Activated naive CD8-positive, alpha-beta T cell treated with anti-CD3 and anti-CD28 coated beads, Interleukin-2, amount 50 U/mL, for 16 hours (primary cell): ENCODE measurements at places on chromosomes 1 and 21.

- no peak for DNase-seq
Measured at GRCh38 chr1:245621589-245621988, 466.8 kb downstream of the KIF26B start.

GRCh38 chr1:202858789-202859414, 30.0 kb downstream of the RABIF start:
- no peak for DNase-seq

- no peak for DNase-seq
Measured at GRCh38 chr1:36377791-36378492, 7.8 kb downstream of the STK40 start.

DNA sequence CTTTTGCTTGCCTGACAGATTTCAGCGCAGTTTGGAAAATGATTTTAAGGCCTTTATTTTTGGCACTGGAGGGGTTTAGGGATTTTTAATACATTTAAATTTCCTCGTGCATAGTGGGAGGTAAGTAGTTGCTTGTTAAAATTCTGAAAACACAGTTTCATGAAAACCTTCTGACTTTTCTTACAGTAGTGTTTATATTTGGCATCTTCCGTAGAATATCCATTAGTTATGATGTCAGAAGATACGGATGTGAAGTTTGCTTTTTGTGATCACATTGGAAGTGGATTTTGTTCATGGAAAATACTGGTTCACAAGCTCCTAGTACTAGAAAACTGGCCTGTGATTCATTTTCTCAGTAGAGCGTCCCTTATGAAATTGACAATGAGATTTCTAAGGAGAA, 1.3 kb downstream of the RABGAP1L start:
- DNase-seq, result no peak

- no peak for DNase-seq
Measured at GRCh38 chr1:22248746-22249145, 105.8 kb upstream of the WNT4 start.

- DNase-seq, result no peak
Measured at GRCh38 chr1:99496067-99496466, 149.8 kb upstream of the PALMD start.

DNA sequence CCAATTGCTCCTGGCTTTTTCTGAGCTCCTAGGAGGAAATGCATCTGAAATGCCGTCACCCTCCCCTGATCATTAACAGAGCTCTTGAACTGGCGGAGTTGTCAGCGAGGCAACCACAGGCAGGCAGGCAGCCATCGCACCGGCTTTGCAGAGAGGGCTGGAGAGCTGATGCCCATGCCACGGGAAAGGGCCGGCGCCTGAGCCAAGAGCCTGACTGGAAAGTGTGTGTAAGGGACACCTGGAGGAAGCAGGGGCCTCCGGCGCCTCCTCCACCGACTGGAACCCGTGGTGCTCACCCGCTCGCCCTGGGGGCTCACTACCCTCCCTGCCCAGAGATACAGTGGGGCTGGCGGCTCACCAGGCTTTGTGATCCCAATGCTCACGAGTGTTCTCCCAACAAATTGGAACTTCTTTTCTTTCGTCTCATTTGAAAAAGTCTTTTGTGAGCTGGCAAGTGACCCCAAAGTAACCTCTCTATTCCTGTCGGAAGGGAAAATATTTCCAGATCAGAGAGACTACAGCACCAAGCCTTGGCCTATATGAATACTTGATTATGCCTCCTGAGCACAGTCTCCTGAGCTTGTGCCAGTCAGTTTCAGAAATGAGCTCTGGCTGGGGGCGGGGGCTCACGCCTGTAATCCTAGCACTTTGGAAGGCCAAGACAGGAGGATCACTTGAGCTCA, 97.7 kb upstream of the SLC25A33 start:
- DNase-seq, result no peak

- DNase-seq, result no peak
Measured at GRCh38 chr1:182406012-182406411, 5.5 kb upstream of the TEDDM1 start.

GRCh38 chr1:29883411-29883832, 647.1 kb downstream of the PTPRU start:
- no peak for DNase-seq

- DNase-seq, result no peak
Measured at GRCh38 chr1:54861070-54861761, 25.8 kb downstream of the DHCR24 start.

GRCh38 chr1:151998611-151999362, 5.1 kb upstream of the S100A10 start:
- DNase-seq, result no peak

DNA sequence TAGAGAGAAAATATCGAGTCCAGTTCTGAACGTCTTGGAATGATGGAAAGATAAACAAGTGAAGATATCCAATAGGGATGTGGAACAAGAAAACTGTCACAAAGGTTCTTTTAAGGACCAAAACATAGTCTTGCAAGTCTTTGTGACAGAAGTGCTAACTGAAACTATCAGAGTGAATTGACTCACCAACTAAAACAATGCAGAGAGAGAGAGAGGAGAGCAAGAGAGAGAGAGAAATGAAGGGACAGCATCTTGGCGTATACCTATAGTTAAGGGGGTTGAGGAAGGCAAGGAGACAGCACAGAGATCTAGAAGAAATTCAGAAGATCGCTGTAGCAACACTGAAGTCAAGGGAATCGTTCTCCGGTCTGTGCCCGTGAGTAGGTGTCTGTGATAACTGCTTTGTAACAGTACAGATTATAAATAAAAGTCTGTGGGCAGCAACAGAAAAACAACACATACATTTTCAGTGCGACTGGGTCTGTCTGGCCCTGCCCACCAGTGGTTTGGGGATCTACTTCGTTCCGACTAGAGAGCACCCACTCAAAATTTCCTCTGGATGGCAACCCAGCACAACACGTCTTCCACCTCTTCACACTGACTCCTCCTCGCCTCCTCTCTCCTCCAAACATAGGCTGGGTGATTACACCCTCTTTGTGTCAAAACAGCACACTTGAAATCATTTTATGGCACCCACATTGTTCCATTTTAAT, 4.8 kb upstream of the COA6 start:
- no peak for DNase-seq

DNA sequence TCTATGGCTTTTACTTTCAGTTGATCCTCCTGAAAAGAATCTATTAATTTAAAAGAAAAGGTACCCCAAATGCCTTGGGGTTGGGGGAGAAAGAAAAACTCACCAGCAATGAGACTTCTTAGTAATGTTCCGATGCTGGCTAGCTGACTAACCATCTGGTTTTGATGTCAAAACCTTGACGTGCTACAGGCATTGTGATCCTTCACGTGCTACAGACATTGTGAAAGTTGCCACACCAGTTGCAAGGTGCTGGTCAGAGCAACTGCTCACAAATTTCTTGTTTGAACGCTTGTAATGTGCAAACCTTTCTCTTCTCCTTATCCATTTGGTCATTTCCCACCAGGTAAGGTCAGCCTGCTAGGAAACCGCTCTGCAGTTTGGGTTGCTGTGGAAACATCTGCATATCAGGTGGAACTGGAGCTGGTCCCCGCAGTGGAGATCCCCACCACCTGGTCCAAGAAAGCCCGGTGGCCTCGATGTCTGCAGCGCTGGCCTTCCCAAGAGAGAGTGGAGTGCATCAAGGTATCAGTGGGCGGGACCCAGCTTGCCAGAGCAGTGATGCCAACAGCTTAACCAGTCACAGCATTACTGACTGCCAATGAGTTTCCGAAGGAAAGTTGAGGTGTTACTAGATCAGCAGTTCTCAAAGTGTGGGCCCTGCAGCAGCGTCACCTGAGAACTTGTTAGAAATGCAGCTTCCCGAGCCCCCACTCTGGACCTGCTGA, 16.1 kb downstream of the MAB21L3 start:
- DNase-seq, result no peak

- no peak for DNase-seq
Measured at GRCh38 chr1:76510672-76511557, 356.4 kb upstream of the ST6GALNAC5 start.

DNA sequence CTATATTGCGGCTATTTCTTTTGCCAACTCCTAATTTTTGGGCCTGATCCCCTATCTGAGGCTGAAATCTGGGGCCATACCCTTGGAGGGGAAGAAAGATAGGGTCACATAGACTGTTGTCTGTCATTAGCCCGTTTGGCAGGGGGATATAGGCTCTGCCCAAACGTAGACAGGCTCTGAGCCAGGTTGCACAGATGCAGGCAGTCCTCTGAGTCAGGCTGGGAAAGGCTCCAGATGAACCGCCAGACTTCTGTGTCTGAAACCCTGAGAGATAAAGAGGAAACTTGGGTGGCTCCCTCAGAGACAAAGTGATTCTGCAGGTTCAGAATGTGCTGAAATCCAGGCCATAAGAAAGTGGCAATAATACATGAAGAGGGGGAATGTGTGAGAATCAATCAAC, 4.0 kb upstream of the CAP1 start:
- DNase-seq, result no peak

GRCh38 chr1:34870395-34870794, 10.8 kb upstream of the SMIM12 start:
- DNase-seq, result no peak

GRCh38 chr1:181104790-181105133, 16.3 kb downstream of the IER5 start:
- DNase-seq, result peak; percentile 4

DNA sequence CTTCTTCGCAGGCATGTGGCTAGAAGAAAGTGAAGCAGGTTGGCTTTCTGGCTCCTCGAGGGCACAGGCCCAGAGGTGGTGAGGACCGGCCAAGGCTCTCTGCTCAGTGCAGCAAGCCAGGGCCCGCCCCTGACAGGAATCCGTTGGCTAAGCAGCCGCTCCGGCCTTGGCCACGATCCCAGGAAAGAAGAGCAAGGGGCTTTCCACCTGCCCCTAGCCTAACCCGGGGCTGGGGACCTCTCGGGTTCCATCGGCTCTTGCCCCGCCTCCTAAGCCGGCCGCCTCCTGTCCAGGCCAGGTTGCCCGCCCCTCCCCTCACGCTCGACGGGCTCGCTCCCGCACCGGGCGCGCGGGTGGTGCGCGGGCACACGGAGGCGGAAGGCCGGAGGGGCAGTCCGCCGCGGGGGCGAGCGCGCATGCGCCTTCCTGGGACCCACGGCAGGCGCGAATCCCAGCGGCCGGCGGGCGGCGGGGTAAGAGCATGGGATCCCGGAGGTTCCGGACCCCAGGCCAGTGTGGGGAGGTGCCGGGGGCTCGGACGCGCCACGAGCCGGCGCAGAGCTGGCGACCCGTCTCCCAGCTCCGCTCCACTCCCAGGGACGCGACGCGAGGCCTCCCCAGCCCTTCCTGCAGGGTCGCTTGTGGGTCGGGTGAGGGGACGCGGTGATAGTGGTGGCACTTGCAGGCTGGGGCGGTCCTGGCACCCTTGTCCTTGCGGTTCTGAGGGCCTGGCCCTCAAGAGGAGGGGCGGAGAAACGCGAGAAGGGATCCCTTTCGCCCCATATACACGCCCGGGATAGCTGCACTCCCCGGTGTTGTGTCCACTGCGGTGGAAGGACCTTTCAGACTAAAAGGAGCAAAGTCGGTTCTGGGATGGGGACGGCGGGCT, at the start of gene ALG6:
ALG6 (plus strand) TSS at position 413 of the 889 bp plus-strand sequence. CDS start 3,351 bp downstream, outside the sequence.
- peak; percentile 82 for DNase-seq

- DNase-seq, result no peak
Measured at GRCh38 chr1:54376430-54377039, 29.7 kb downstream of the SSBP3 start.

- DNase-seq, result peak; percentile 14
Measured at GRCh38 chr1:17355898-17356297, 16.1 kb upstream of the PADI6 start.

- no peak for DNase-seq
Measured at GRCh38 chr1:33273961-33274371, 17.7 kb downstream of the ZNF362 start.

DNA sequence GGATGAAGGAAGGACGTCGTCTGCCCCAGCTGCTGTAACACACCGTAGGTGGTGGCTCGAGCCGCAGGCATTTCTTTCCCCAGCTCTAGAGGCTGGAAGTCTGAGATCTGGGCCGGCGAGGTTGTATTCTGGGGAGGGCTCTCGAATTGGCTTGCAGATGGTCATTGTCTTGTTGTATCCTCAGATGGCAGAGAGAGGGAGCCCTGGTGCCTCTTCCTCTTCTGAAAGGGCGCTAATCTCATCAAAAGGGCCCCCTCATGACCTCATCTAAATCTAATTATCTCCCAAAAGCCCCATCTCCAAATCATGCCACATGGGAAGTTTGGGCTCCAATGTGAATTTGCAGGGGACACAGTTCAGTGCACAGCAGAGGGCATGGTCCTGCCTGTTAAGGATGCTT, 109.0 kb downstream of the SIK1 start:
- no peak for DNase-seq

GRCh38 chr1:38166461-38166860, 119.9 kb upstream of the POU3F1 start:
- no peak for DNase-seq

- no peak for DNase-seq
Measured at GRCh38 chr21:26437326-26438009, 135.6 kb downstream of the CYYR1 start.

- peak; percentile 14 for DNase-seq
Measured at GRCh38 chr1:153945795-153946621, 510 bp downstream of the DENND4B start.

GRCh38 chr1:112674440-112674985, at the start of gene MOV10:
TSS of gene MOV10 (plus strand) at chr1:112674659. CDS start at chr1:112674913, 254 bp downstream.
- no peak for DNase-seq
